T-helper 22 cell (primary cell): ENCODE measurements at places on chromosomes 1 and 21.

DNA sequence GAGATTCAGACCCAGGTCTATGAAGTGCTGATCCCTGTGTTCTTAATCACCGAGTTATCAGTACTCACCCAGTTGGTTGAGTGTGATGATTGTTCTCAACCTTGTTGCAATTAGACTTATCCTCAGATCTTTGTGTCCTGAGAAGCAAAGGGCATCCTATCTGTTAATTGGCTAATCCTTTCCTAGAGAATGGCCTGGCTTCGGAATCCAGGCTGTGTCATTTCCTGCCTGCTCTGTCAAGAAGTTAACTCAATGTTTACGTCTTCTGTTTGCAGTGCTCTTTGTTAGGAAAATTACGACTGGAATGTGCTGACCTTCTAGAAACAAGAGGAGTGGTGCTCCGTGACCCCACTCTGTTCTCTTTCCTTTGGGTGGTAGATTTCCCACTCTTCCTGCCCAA lies 14.7 kb downstream of the GAS5 start:
- no peak for DNase-seq

DNA sequence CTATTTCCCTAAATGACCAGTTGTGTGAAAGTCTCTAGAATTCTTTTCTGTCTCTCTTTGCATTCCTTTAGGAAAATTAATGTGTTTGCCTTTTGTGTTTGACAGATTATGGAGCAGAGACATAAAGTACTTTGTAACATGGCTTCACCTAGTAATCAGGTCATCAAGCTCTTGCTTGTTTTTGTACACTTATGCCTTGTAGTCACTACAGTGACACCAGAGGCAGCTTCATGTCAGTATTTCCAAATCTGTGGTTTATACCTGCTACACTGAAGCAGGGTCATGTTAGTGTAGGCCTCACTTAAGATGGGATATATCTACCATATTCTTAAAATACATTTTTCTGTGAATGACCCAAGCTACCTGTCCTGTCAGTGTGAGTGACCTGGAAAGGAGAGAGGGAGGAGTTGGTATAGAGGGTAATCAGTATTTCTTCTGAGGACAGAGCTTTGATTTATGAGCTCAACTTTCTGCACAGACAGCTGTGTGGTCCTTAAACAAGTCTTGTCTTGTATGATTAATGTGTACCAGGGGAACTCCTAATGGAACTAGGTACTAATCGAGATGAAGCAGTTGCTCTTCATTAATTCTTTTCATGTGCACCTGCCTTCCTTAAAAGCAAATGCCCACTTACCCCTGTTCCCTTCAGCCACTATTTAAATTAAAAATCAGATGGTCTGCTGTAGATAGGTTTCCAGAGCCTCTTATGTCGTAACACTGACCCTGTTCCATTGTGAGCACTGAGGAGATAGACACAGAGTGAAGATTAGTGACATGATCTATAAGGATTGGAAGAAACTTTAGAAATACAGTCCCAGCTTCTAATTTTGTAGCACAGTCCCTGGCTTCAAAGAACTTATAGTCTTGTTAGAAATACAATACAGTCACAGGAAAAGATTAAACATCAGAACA lies 45.7 kb downstream of the MACO1 start:
- DNase-seq: no peak

GRCh38 chr1:116732726-116733125 lies 21.5 kb upstream of the CD2 start:
- DNase-seq: no peak

GRCh38 chr1:22949822-22950331 lies 22.8 kb downstream of the LACTBL1 start:
- no peak for DNase-seq

- DNase-seq: no peak
These were observed 312.6 kb downstream of the SIPA1L2 start for GRCh38 chr1:232317350-232317749.

DNA sequence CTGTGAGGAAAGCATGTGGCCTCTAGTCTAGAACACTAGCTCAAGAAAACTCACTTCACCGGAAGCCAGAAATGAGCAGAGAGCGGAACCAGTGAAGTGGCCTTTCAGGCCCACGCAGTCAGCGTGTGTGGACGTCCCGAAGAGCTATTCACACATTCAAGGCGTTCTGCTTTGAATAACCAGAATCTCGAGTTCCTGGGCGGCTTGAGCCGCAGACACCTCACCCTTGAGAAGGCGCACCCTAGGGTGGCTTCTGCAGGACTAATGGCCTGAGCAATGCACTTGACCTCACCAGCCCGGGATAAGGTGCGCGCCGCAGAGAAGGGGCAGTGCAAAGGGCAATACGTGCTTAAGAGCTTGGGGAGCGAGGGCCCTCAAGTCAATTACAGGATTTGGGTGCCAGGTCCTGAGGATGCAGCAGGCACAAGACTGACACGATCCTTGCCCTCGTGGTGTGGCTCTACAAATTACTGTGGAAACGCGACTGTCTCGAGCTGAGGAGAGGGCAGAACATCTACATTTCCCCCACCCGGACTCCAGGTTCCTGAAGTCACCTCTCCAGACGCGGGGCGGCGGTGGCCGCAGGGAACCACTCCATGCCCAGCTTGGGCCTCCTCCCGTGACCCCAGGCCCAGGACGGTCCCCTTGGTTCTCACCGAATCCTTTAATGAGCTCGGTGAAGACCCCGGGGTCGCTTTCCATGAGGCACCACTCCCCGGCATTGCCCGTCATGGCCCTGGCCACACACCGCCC lies 455 bp downstream of the UCHL5 start:
- peak; percentile 23 for DNase-seq
